Natural killer cell treated with Interleukin-12 subunit alpha and Interleukin-12 subunit beta and Interleukin-15 and Interleukin-18, amount 100 ng/mL, for 72 hours (primary cell): ENCODE measurements at places on chromosomes 11 and 22. TPM values are rescaled to one million over a fixed set of nuclear protein-coding genes. Genes with fewer than 3 reads are reported as not detected.

The ABCC8 gene
- total RNA-seq: not detected

The MCM5 gene
- 169 TPM for total RNA-seq

The PHOX2A gene
- total RNA-seq: not detected

The P2RX6 gene
- not detected for total RNA-seq

The BIK gene
- not detected for total RNA-seq

DNA sequence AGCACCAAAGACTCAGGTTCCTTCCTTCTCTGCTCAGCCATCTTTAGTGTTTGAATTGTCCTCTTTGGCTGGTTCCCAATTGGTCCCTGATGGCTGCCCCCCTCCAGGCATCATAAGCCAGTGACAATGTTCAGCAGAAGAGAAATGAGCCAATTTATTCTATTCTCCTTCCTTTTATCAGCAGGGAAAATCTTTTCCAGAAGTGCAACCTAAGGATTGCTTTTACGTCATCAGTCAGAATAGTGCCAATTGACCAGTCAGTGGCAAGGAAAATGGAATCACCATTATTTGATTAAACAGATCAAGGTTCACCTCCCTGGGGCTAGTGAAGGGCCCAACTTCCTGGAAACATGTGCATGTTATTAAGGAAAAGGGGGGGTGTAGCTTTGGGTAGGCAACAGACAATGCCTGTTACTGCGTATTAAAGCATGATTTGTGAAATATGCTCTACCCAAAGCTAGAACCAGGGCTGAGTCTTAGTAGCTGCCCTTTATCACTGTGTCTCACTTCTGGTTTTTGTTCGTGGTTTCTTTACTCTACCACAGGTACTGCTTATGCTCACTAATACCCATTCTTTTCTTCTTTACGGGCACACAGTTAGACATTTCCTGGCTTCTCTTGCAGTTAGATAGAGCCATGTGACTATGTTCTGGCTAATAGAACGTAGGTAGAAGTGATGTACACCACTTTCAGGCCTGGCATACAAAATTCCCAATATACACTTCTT lies 12.6 kb upstream of the DBX1 start:
- H3K4me3 ChIP-seq: no peak overlapping the region
- H3K4me1 ChIP-seq: no peaks in the 10 kb centered on the region
- H3K27me3 ChIP-seq: peaks cover 33% of the 10 kb centered on the region
- H3K36me3 ChIP-seq: no peaks in the 10 kb centered on the region

DNA sequence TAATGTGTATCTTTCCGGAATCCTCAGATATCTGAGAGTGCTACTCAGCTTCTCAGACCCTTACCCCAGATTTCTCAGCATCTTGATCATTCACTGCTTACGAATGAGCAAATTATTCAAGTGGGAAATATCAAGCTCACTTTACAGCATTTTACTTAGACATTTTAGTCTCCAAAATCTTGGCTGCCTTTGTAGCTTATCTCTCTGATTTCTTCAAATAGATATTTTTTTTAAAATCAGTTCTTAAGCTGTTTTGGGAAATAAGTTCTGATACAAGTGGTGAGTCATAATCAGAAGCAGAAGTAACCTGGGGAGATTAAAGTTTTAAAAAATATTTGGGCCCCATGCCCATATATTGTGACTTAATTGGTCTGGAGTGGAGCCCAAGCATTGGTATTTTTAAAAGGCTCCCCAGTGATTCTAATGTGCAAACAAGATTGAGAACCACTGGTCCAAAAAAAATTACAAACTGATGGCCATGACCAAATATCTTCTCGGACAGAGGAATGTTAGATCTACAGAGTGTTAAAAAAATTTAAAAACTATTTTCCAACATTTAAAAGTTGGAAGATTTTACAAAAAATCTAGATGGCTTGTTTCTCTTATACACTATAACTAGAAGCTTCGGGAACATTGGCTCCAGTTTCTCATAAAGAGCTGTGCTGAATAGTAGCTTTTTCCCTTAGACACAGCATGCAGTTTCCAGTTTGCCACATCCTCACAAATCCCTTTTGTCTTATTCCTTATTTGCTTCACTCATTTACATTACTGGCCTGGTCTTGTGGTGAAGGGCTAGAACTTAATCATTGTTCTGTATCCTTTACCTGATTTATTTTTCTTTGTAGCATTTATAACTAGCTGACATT lies 87.8 kb upstream of the BMAL1 start:
- peaks cover 21% of the 10 kb centered on the region for H3K36me3 ChIP-seq
- peaks cover 54% of the 10 kb centered on the region for H3K27me3 ChIP-seq
- no peaks in the 10 kb centered on the region for H3K4me1 ChIP-seq
- no peak for DNase-seq

- no peaks in the 10 kb centered on the region for H3K4me1 ChIP-seq
- H3K36me3 ChIP-seq: no peaks in the 10 kb centered on the region
- DNase-seq: peak; percentile 44
- no peak overlapping the region for H3K4me3 ChIP-seq
These were observed 6.7 kb downstream of the MUC5B start for GRCh38 chr11:1229471-1230120.

- no peaks in the 10 kb centered on the region for H3K27me3 ChIP-seq
- H3K36me3 ChIP-seq: no peaks in the 10 kb centered on the region
- no peak for DNase-seq
- peak overlapping the region; percentile 17 for H3K27ac ChIP-seq
These were observed 37.9 kb downstream of the CELF1 start for GRCh38 chr11:47514825-47515647.

DNA sequence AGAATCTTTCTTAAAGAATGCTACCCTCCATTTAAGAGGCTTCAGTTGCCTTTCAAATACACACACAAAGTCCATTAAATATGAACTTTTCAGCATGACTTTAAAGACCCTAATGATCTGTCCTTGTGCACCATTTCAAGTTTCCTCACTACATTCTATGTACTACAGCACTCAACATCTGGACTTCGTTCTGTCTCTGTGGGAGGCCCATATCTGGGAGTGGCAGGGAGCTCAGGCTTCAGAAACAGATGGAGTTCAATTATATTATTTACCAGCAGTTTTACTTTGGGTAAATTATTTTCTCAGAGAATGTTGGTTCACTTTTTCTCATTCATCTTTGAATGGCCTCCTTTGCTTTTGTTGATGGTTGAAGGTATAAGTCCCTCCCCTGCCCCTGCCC lies 67.4 kb downstream of the ANO3 start:
- no peak overlapping the region for H3K4me3 ChIP-seq
- H3K27ac ChIP-seq: no peak overlapping the region
- no peak for DNase-seq

DNA sequence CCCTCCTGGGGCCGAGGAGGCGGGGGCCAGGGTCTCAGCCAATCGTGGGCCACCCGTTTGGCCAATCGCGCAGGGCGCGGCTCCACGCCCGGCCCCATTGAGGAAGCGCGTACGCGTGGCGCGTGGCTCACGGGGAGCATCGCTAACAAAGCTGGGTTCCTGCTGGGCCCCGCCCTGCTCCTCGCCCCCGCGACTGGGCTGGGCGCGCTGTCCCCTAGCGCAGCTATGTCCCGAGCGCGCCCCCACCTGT lies 614 bp upstream of the ASCL2 start:
- H3K4me3 ChIP-seq: no peak overlapping the region
- no peak overlapping the region for H3K27ac ChIP-seq
- peaks cover 6% of the 10 kb centered on the region for H3K27me3 ChIP-seq
- H3K4me1 ChIP-seq: peaks cover 20% of the 10 kb centered on the region

- peak overlapping the region; percentile 95 for H3K4me3 ChIP-seq
- peak overlapping the region; percentile 71 for H3K27ac ChIP-seq
- H3K4me1 ChIP-seq: peaks cover 46% of the 10 kb centered on the region
- H3K36me3 ChIP-seq: peaks cover 6% of the 10 kb centered on the region
- H3K27me3 ChIP-seq: peaks cover 10% of the 10 kb centered on the region
- DNase-seq: peak; percentile 63
These were observed 825 bp downstream of the FBXO3 start for GRCh38 chr11:33773404-33773986.

- peaks cover 15% of the 10 kb centered on the region for H3K27me3 ChIP-seq
- peaks cover 4% of the 10 kb centered on the region for H3K4me1 ChIP-seq
- no peak for DNase-seq
- H3K27ac ChIP-seq: no peak overlapping the region
These were observed 5.5 kb downstream of the FOLR3 start for GRCh38 chr11:72141066-72141465.

GRCh38 chr11:17526326-17526725 lies 17.9 kb downstream of the USH1C start:
- peaks cover 2% of the 10 kb centered on the region for H3K27me3 ChIP-seq
- DNase-seq: no peak
- no peaks in the 10 kb centered on the region for H3K4me1 ChIP-seq
- H3K27ac ChIP-seq: no peak overlapping the region
- no peaks in the 10 kb centered on the region for H3K36me3 ChIP-seq

GRCh38 chr11:8839306-8839956 lies 71.6 kb upstream of the AKIP1 start:
- no peak for DNase-seq
- H3K4me1 ChIP-seq: no peaks in the 10 kb centered on the region
- peaks cover 33% of the 10 kb centered on the region for H3K27me3 ChIP-seq
- H3K36me3 ChIP-seq: no peaks in the 10 kb centered on the region
- no peak overlapping the region for H3K27ac ChIP-seq

DNA sequence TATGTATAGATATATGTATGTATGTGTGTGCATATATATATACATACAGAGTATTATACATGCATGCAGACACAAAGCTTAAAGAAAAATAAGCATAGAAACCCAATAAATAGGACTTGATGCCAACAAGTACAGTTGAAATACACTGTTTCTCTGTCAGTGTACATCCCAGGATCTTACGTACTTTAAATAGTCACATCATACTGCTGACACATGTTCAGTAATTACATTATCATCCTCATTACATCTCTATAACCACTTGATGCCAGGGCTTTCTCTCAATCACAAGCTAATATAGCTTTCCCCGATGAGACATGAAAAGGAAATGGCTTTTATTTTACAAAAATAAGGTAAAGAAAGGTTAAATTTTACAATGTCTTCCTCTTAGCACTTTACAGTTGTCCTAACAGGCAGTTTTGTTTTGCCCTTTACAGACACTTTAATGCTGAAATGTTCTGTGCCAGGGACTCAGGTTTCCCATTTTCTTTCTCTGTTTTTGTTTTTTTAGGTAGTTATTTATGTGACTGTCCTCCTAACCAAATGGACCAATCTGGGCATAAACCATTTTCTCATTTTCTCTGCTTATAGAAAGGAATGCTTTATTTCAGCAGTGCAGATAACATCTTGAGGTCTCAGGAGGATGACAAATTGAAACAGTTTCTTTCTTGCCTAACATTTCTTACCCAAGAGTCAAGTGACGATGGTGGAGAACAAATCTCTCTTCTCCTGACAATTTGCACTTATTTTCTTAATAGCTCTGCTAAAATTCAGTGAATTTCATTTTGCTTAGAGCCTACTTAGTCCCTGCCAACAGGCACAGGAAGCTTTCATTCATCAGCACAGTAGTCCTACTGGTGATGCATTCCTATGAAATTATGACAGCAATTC lies 350.2 kb downstream of the TTC28 start:
- DNase-seq: no peak
- H3K4me3 ChIP-seq: no peak overlapping the region
- no peaks in the 10 kb centered on the region for H3K4me1 ChIP-seq
- no peak overlapping the region for H3K27ac ChIP-seq
